ENCODE measurements at places on chromosomes 12 and 14. TPM values are rescaled to one million over a fixed set of nuclear protein-coding genes. Genes with fewer than 3 reads are reported as not detected.

- DNase-seq = no peak
These were observed 268.0 kb downstream of the BTG1 start for GRCh38 chr12:91877456-91878235.

DNA sequence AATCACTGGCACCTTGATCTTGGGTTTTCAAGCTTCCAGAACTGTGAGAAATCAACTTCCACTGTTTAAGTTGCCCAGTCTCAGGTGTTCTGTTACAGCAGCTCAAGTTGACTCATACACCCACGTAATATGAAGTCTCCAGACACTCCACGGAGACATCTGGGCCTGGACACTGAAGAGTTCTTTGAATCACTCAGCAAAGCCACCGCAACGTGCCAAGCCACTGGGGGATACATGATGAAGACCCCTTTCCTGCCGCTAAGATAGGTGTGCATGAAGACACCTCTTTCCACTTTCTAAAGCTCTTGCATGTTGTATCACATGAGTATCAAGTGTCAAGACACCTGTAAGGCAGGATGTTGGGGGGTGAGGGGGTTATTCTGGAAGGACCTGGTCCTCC is 311.7 kb upstream of the RTL1 start:
- no peak for DNase-seq

- DNase-seq = no peak
These were observed 17.4 kb downstream of the GPRC5D start for GRCh38 chr12:12934556-12934955.

GRCh38 chr14:105064721-105065143 is 498 bp downstream of the GPR132 start:
- no peak for DNase-seq

The HHIPL1 gene
- 2.3 TPM for total RNA-seq

The CD163 gene
- total RNA-seq = 848 TPM

GRCh38 chr12:102054345-102054744 is 7.4 kb downstream of the WASHC3 start:
- DNase-seq = no peak

The PTPN6 gene
- 14.7 TPM for total RNA-seq

The DIO3 gene
- 5.1 TPM for total RNA-seq

The CLEC4C gene
- not detected for total RNA-seq

DNA sequence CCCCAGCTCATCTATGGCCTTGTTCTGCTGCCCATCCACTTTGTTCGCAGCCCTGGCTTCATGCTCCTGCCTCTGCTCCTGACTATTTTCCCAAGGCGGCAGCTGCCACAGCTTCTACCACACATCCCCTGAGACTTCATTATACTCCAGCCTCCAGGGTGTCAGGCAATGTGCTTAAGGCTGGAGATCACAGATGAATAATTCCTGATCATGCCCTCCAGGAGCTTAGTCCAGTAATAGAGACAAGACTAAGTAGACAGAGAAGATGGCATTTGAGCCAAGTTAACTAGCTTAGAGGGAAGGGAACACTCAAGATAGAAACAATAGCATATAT is 7.1 kb downstream of the TAPBPL start:
- no peak for DNase-seq

- DNase-seq = no peak
These were observed 510.4 kb downstream of the SLC16A7 start for GRCh38 chr12:60106214-60106613.

GRCh38 chr12:68919581-68920239 is 13.3 kb downstream of the CPM start:
- no peak for DNase-seq

DNA sequence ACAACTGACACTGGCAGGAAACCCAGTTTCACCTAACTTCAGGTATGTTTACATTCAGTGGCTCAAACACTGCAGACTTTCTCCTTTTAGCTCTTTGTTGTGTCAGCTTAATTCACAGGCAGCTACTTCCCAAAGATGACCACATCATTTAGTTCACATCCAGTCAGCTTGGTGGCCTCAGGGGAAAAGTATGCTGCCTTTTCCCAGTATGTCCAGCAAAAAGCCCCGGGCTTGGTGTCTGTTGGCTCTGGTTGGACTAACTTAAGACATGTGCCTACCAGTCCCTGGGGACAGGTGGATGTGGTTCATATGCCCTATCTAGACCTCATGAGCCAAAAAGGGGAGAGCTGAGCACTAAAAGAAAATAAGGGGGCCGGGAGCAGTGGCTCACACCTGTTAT is 56.4 kb downstream of the GOLGA5 start:
- DNase-seq = no peak

- DNase-seq = no peak
These were observed 161.1 kb downstream of the PPFIA2 start for GRCh38 chr12:81597928-81598604.

GRCh38 chr14:92897922-92898565 is 24.9 kb upstream of the CHGA start:
- DNase-seq = no peak

DNA sequence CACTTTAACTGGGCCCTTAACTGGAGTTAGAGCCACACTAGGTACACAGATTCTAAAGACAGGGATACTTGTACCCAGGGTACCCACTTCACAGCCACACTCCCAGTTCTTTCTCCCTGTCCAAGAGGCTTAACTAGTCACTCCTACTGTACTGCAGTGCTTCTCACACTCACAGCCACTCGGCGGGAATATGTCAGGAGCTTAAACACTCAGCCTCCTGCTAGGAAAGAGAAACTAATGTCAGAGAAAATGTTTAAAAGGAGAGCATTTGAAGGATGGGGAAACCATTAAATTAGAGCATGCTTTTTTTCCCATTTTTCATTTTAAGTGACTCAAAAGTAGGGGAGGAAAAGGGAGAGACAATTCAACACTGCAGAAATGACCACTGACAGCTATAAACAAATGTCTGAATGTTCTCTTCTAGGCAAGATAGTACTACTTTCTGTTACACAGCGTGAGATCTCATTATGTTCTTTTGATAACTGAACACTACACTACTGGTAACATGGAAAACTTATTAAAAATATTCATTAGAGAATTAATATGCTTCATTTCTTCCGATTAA is 22.9 kb upstream of the MDM1 start:
- no peak for DNase-seq

GRCh38 chr12:71166280-71166679 is 8.5 kb upstream of the TSPAN8 start:
- no peak for DNase-seq

DNA sequence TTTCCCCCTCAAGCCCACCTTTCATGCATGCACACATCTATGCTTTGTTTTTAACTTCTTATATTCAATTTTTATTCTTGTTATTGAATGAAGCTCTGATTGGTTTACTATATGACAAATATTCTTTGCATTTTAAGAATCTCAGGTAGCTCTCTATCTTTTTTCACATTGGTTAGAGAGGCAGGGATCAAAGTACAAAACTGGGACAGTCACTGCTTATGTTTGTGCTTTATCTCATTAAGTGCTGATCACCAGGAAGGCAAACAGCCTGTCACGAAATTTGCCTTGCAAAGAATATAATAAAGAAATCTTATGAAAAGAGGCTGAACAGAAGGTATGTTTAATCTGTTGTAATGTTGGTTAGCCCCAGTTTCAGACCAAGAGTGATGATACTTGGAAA is 29.7 kb upstream of the INSM2 start:
- no peak for DNase-seq

- DNase-seq = no peak
These were observed 125.2 kb downstream of the NTF3 start for GRCh38 chr12:5556946-5557673.

DNA sequence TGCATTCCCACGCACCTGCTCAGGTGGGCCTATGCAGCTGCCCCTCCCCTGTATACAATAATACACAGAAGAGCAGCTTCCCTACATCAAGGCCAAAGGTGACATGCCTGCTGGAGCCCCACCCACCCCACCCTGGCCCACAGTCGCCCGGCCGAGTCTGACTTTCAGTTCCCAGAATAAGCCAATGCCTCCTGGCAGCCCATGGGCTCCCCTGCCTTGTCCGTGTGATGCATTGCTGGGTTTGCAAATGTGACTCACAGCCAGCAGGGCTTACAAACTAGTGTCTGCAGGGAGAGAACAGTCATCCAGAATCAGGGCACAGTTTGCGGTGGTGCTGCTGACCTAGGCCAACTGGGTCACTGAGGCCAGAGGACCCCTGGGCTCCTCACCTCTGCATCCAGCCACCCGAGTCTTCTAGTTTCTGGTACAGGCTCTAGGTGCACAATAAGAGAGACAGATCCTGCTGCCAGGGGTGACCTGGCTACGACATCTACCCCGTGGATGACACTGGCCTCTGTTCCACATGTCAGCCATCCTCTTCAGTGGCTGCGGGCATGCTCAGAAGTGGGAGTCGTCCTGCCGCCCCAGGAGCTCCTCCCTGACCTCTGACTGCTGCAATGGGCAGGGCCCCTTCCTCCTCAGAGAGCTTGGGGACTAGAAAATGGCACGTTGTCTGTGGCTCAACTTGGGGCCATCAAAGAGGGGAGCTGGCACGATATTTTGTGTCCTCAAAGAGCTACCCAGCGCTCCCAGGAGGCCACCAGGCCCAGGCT is 84.5 kb downstream of the CHGA start:
- DNase-seq = no peak

DNA sequence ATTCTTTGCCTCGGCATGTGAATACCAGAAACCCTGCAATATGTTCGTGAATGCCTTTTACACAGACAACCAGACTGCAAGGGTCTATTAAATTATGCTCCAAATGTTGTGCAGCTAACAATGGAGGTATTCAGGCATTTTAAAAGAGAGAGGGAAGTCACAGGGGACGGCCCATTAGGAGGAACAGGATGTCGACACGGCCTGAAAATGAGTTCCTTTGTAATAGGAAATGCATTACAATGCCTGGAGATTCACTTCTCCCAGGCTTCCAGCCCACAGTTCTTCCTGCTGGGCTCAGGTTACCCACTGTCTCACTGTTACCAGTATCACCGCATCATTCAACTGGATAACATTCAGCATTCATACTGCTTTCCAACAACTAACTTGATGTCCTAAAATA is 2.5 kb downstream of the DUSP6 start:
- peak; percentile 43 for DNase-seq

GRCh38 chr14:70118064-70118463 is 70.7 kb downstream of the SLC8A3 start:
- DNase-seq = no peak

The IFNG-AS1 gene
- not detected for total RNA-seq

- peak; percentile 68 for DNase-seq
These were observed 113.3 kb downstream of the ANO6 start for GRCh38 chr12:45329238-45329637.

- DNase-seq = no peak
These were observed 369.9 kb downstream of the DIO2 start for GRCh38 chr14:79841433-79841832.

DNA sequence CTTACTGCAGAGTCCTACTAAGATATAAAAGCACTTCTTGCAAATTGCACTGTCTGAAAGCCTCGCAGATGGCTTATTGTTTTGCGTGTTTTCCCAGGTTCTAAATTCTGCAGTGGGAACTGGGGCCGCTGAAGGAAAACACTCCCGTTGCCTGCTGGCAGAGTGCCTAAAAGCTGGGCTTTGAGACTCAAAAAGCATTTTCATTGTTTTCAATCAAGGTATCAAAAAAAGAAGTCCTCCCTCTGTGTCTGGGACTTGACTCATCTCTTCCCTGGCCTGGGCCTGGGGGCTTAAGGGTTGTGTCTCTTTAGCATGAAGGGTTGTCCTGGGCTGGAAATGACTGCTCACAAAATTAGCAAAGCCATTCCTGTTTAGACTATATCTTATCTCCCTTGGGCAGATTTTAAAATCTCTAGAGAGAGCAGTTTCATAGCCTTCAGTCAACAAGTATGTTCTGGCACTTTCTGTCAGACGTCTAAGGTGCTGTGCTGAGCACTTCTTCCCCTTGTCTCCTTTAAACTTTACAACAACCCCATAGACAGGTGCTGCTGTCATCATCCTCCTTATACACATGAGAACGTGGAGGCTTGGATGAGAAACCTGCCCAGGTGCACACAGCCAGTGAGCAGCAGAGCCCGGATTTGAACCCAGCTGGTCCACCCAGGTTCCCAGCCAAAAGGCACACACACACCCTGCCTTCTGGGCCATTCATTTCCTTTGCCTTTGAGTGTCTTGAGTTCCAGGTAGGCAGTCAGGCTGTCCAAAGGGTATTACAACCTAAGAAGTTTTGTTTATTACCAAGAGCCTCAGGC is 31.1 kb downstream of the ELK3 start:
- peak; percentile 15 for DNase-seq

- DNase-seq = no peak
These were observed 130.5 kb downstream of the ACSS3 start for GRCh38 chr12:81208187-81208911.

DNA sequence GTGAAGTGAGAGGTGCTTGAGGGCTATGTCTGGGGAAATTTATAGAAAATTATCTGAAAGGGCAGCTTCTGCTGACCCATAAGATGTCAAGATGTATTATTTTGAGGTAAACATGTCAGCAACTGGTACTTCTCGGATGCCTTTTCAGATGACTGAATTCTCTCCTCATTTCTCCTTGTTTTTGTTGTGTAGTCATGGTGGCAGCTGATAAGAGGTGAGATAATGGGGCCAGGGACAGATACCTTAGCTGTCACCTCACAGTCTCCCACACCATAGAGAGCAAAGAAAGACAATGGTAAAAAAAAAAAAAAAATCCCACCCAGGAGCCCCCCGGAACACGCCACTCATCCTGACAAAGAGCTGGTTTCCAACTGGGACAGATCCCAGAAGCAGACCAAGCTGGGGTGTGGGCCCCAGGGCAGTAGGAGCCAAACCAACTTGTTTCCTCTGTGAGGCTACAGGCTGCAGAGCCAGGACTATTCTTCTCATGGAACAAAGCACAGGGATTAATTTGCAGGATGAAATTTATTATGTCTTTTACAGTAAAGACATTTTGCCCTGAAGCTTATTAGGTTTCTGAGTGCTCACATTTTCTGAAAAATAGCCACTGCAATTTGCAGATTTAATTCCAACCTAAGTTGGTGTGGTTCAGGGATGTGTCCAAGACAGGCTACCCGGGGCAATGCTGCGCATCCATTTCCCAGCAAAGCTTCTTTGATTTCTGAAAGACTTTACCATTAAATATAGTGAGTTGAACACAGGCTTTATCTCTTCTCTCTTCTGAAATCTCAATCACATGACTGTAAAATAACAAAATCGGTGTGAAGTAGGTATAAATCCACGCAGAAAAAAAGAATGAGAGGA is 52.2 kb downstream of the NDUFA12 start:
- DNase-seq = no peak

The NUP107 gene
- total RNA-seq = 58.7 TPM

The RIN3 gene
- 10.7 TPM for total RNA-seq

The NEUROD4 gene
- not detected for total RNA-seq

DNA sequence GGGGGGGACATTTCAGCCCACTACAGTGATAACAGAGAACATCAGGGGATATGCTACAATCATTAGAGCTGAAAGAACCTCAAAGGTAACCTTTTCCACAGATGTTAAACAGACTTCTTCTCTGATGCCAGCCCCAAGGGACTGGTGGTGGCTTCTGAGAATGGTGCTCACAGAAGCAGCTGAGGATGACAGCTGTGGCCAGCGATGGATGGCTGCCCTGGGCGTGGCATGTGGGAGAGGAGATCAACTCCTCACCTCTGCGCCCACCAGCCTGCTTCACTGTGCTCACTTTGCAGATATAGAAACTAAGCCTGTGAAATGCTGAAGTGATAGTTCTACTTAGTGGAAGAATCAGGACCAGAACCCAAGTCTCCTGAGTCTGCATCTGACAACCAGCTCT is 33.0 kb downstream of the FOXN3 start:
- DNase-seq = no peak
